Activated T-helper 1 cell treated with anti-CD3 and anti-CD28 coated beads, Interleukin-12 subunit alpha, Interleukin-12 subunit beta, Interleukin-2, Interleukin-4 antibody, amounts not matched to agents 30 ng/mL and 10 ng/mL and 1 ng/mL, durations not matched to agents 14 hours and 24 hours and 36 hours (primary cell): ENCODE measurements at places on chromosomes 3 and 15. TPM values are rescaled to one million over a fixed set of nuclear protein-coding genes. Genes with fewer than 3 reads are reported as not detected.

DNA sequence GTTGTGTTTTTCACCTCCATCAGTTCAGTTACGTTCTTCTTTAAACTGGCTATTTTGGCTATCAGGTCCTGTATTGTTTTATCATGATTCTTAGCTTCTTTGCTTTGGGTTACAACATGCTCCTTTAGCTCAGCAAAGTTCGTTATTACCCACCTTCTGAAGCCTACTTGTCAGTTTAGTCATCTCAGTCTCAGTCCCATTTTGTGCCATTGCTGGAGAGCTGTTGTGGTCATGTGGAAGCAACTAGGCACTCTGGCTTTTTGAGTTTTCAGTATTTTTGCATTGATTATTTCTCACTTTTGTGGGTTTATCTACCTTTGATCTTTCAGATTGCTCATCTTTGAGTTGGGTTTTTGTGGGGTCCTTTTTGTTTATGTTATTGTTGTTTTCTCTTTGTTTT is 151.3 kb downstream of the CFAP20DC start:
- no peaks in the 10 kb centered on the region for H3K36me3 ChIP-seq
- H3K27me3 ChIP-seq = peaks cover 1% of the 10 kb centered on the region
- peaks cover 33% of the 10 kb centered on the region for H3K4me1 ChIP-seq
- H3K4me3 ChIP-seq = no peak overlapping the region

GRCh38 chr15:48802257-48802656 is 8.6 kb downstream of the CEP152 start:
- H3K4me3 ChIP-seq = no peak overlapping the region
- H3K36me3 ChIP-seq = peaks cover 27% of the 10 kb centered on the region
- H3K27me3 ChIP-seq = no peaks in the 10 kb centered on the region
- no peak for DNase-seq

DNA sequence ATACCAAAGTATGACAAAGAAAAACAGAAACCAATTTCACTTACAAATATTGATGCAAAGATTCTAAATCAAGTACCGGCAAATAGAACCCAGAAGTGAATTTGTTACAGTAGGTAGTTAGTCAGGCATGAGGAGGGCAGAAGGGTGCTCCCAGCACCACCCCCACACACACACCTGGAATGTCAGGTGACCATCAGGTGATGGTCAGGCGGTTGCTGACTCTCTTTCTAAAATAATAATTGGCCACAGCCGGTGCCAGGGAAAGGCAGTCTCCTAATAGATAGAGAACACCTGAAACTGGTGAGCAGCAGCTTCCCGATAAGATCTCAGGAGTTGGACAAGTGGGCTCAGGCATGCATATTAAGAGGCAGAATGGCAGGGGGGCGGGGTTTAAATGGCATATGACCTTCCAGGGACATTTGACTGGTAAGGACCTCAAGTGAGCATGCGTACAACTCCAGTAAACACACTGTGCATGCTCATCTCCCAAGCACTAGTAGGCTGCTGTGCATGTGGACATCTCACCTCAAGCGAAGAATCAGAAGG is 131.1 kb downstream of the ANO10 start:
- H3K27me3 ChIP-seq = peaks cover 8% of the 10 kb centered on the region
- H3K36me3 ChIP-seq = no peaks in the 10 kb centered on the region
- H3K27ac ChIP-seq = no peak overlapping the region
- no peak for DNase-seq

- H3K36me3 ChIP-seq = peaks cover 6% of the 10 kb centered on the region
- H3K4me3 ChIP-seq = no peak overlapping the region
- H3K27ac ChIP-seq = no peak overlapping the region
- H3K4me1 ChIP-seq = peaks cover 24% of the 10 kb centered on the region
- no peak for DNase-seq
Measured at GRCh38 chr3:58071480-58071971, 63.3 kb downstream of the FLNB start.

STAC gene
- total RNA-seq = not detected in 2 replicates
